H9 (cell line): ENCODE measurements at places on chromosomes 13 and 19. TPM values are rescaled to one million over a fixed set of nuclear protein-coding genes. Genes with fewer than 3 reads are reported as not detected.

GRCh38 chr13:30804474-30804873, 69.1 kb downstream of the ALOX5AP start:
- DNase-seq: no peak
- H3K4me3 ChIP-seq: no peak overlapping the region
- no peaks in the 10 kb centered on the region for H3K36me3 ChIP-seq
- H3K4me1 ChIP-seq: no peaks in the 10 kb centered on the region; the same call in 1 of the 2 replicates
- no peaks in the 10 kb centered on the region for H3K27me3 ChIP-seq
- no peak overlapping the region for H3K27ac ChIP-seq

GRCh38 chr13:60448907-60449510, 52.0 kb downstream of the TDRD3 start:
- H3K4me1 ChIP-seq: peaks cover 3% of the 10 kb centered on the region; the same call in 1 of the 2 replicates
- no peak for DNase-seq
- H3K36me3 ChIP-seq: no peaks in the 10 kb centered on the region
- H3K4me3 ChIP-seq: no peak overlapping the region
- H3K27ac ChIP-seq: no peak overlapping the region

GRCh38 chr13:40514802-40515201, 151.6 kb downstream of the FOXO1 start:
- no peak for DNase-seq
- no peak overlapping the region for H3K4me3 ChIP-seq
- 0 out of 2 replicates have a peak, but pooled peaks cover 2% of the 10 kb centered on the region for H3K4me1 ChIP-seq

GRCh38 chr13:105159841-105160240, 1375.6 kb downstream of the EFNB2 start:
- H3K27me3 ChIP-seq: no peaks in the 10 kb centered on the region
- H3K4me1 ChIP-seq: no peaks in the 10 kb centered on the region; the same call in 1 of the 2 replicates
- DNase-seq: no peak
- no peak overlapping the region for H3K4me3 ChIP-seq
- H3K27ac ChIP-seq: no peak overlapping the region

DNA sequence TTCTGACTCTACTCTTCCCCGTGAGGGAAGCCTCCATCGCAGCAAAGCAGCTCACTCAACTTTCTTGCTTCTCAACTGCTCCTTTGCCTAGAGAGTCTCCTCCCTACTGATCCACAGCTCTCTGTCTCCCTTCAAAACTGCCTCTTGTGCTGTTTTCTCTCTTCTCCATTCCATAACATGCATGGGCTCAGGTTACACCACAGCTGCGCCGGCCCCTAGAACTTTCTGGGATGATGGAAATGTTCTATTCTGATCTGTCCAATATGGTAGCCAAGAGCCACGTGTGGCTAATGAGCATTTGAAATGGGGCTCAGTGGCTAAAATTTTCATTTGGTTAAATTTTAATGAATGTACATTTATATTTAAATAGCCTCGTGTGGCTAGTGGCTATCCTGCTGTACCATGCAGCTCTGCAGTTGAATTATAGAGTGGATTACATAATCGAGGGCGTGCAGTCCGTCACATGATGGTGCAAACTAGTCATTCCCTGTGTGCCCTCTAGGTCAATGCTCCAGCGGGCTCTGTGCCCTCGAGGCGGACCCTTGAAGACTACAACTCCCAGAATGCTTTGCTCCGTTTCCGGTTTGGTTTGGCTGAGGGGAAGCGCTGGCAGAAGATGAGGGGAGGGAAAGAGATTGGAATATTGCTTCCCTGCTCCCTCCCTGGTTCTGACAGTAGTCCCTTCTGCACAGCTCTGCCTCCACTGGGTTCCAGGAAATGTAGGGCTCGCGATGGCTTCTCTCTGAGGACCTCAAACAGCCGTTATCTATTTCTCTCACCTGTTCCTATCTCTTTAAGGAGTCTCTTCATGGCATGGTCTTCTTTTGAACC, 109.8 kb downstream of the CACNA1A start:
- no peak overlapping the region for H3K27ac ChIP-seq
- peaks cover 7% of the 10 kb centered on the region for H3K4me1 ChIP-seq
- H3K27me3 ChIP-seq: no peaks in the 10 kb centered on the region
- peak; percentile 88 for DNase-seq
- H3K36me3 ChIP-seq: no peaks in the 10 kb centered on the region; the same call in 2 of the 3 replicates

- DNase-seq: no peak
- peaks cover 14% of the 10 kb centered on the region; the same call in 1 of the 2 replicates for H3K27me3 ChIP-seq
- H3K36me3 ChIP-seq: no peaks in the 10 kb centered on the region; the same call in 1 of the 2 replicates
- peak overlapping the region; percentile 66 for H3K4me3 ChIP-seq
- no peak overlapping the region for H3K27ac ChIP-seq
These were observed 20.3 kb downstream of the C19orf81 start for GRCh38 chr19:50669302-50670101.

- DNase-seq: no peak
- H3K4me3 ChIP-seq: no peak overlapping the region
- H3K36me3 ChIP-seq: no peaks in the 10 kb centered on the region
- H3K27ac ChIP-seq: no peak overlapping the region
These were observed 108.3 kb downstream of the POSTN start for GRCh38 chr13:37490176-37490779.

The TMEM145 gene
- total RNA-seq: 2.8 and 4.5 TPM in 2 replicates

The NLRP5 gene
- total RNA-seq: not detected in 2 replicates

The FCAR gene
- total RNA-seq: not detected in 2 replicates
